Activated T-helper 1 cell treated with anti-CD3 and anti-CD28 coated beads, Interleukin-12 subunit alpha, Interleukin-12 subunit beta, Interleukin-2, Interleukin-4 antibody, amounts not matched to agents 30 ng/mL and 10 ng/mL and 1 ng/mL, durations not matched to agents 14 hours and 24 hours and 36 hours (primary cell): ENCODE measurements at places on chromosomes 11 and 22. TPM values are rescaled to one million over a fixed set of nuclear protein-coding genes. Genes with fewer than 3 reads are reported as not detected.
A peak's percentile ranks its signal among the peaks of the same experiment; 100 is the strongest.

- DNase-seq = peak; percentile 24
Measured at GRCh38 chr11:112297248-112297866, 36.7 kb upstream of the PLET1 start.

GRCh38 chr11:72591785-72592502 lies 82.3 kb downstream of the PDE2A start:
- DNase-seq = peak; percentile 33

DNA sequence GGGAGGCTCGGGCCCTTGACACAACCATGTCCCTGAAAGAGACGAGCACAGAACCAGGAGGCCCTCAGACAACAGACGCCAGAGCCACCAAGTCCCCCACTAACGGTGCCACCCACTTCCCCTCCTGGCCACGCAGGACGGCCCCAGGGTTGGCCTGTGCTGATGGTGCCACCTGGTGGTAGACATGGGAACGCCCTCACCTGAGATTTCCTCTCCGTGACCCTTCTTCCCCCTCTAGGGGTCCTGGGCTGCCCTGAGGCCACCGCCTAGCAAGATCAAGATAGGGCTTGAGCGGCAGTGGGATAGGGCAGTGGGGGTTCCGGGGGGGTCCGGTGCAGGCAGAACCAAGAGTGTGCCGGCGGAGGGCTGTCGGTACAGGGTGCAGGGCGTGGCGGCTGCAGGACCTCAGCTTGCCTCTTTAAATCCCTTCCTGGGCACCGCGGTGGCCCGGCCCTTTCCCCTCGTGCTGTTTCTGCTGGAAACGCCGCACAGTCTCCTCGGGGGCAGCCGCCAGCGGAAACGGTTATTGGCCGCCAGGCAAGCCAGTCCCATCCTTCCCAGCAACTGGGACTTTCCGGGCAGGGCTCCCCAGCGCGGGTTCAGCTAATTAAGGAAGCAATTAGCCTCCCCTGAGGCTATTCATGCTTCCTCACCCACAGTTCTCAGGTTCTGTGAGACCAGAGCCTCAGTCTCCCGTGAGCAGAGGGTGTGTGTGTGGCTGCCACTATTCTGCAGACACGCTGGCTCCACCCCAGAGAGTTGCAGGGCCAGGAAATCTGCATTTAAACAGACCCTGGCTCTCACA lies 5.5 kb upstream of the NFAM1 start:
- peak; percentile 76 for DNase-seq

GRCh38 chr11:33700502-33701271 lies at the start of gene C11orf91:
Gene C11orf91, minus strand, starts transcription at chr11:33700826. Its CDS starts 86 bp downstream, at chr11:33700740.
- DNase-seq = peak; percentile 94

DNA sequence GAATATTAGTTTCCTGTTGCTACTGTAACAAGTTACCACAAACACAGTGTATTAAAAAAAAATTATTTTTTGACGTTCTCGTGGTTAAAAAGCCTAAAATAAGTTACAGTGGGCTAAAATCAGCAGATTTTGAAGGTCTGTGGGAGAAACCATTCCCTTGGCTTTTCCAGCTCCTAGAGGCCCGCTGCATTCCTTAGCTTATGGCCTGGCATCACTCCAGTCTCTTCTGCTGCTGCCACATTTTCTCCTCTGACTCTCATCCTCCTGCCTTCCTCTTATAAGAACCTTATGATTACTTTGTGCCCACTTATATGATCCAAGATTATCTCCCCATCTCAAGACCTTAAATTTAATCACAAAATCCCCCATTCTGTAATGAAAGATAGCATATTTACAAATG lies 392.7 kb downstream of the GUCY1A2 start:
- no peak for DNase-seq

GRCh38 chr11:10808235-10808552 lies 532 bp downstream of the EIF4G2 start:
- DNase-seq = no peak

Gene PHF21B
- 0.21 TPM in 1 of 2 replicates, not detected in the other for total RNA-seq

- no peak for DNase-seq
Measured at GRCh38 chr11:74010306-74011300, 1.7 kb upstream of the UCP3 start.

Gene OTOG
- total RNA-seq = not detected in 2 replicates

Gene GNG3
- total RNA-seq = not detected in 2 replicates

DNA sequence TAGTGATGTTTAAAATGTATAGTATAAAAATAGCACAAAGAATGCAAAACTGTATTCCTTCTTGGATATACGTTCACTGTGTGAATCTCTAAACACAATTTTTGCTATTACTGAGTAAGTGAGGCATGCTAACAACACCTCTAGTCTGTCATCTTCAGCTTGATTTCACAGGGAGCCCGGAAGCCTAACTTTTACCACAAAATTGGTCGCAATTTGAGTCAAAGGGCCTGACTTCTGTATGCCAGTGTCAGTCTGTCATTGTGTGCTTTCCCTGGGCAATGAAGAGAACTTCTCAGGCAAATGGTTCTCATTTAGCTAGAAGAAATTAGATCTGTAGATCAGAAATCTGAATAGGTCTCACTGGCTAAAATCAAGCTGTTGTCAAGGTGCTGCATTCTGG lies 1059.5 kb downstream of the FAM181B start:
- no peak for DNase-seq

- no peak for DNase-seq
Measured at GRCh38 chr11:132639403-132639802, 892.9 kb downstream of the OPCML start.

DNA sequence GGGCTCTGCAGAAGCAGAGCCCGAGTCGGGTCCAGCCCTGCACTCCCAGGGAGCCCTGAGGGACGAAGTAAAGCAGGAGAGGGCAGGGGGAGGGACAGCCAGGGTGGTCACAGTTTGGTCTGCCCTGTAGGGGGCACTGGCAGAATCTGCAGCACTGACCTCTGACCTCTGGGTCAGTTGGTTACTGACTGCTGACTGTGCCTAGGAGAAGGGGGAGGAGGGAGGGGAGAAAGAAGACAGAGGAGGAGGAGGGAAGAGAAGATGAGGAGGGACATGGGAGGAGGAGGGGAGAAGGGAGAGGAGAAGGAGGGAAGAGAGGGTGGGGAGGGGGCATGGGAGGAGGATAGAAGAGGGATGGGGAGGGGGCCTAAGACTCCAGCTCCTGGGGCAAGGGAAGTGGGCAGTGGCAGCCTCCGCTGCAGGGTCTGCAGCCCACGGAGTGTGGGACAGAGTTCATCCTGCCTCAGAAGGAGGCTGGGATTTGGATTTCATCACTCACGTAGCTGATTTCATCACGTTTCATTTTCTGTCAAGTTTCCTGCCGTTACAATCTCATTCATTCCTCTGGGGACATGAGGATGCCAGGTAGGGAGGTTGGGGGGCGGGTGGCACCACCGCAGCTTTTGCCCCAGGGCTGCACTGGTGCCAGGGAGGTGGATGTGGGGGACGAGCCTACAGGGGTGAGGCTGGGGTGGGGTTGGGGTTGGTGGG lies 55.2 kb downstream of the FLRT1 start:
- DNase-seq = no peak

DNA sequence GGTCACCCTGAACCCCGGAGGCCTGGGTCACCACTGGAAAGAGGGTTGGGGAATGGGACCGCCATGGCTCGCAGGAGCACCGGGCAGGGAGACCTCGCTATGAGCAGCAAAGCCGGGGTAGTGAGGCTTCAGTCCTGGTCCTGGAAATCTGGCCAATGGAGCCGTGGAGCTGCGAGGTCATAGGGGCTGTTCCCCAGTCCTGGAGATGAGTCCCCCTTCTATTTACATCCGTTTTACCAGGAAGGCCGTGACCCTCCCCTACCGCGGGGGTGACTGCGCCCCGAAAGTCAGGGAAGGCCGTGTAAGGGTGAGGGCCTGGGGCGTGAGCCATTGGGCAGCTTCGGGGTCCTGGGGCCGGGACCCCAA lies 449 bp downstream of the PIDD1 start:
- DNase-seq = no peak

Gene OR51B4
- not detected in 2 replicates for total RNA-seq

Gene OR52N4
- total RNA-seq = 0.16 TPM in 1 of 2 replicates, not detected in the other

GRCh38 chr11:126561327-126561893 lies 205.9 kb downstream of the ST3GAL4 start:
- peak; percentile 5 for DNase-seq

Gene SEZ6L
- total RNA-seq = not detected in 2 replicates

DNA sequence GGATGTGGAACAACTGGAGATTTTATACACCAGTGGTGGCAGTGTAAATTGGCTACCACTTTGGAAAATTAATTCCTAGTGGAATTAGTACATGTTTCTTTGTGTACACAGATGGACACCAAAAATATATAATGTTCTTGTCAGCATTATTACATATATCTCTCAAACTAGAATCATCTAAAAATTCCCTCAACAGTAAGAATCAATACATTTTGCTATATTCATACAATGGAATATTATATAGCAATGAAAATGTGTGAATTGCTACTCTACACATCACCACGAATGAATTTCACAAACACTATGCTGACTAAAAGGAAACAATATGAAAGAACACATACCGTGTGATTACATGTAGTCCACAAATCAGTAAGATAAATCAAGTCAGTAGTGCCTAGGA lies 33.9 kb downstream of the CCDC90B start:
- no peak for DNase-seq

- no peak for DNase-seq
Measured at GRCh38 chr11:130262424-130262823, 52.3 kb downstream of the ZBTB44 start.

DNA sequence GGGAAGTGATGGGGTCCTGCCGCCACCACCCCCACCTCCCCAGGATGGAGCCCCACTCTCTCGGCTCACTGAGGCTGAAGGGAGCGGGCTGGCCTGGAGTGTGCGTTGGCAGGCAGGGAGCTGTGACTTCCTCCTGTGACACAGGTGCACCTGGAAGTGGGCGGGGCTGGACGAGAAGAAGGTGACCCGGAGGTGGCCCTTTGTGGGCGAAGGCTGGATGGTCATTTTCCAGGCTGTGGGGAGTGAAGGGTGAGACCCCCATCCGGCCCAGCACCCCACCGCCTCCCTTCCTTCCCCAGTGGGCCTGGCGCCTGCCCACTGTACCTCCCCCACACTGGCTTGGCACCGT lies 15.3 kb downstream of the IL17REL start:
- DNase-seq = no peak

Gene PHLDA2
- 25.7 and 28.0 TPM in 2 replicates for total RNA-seq

DNA sequence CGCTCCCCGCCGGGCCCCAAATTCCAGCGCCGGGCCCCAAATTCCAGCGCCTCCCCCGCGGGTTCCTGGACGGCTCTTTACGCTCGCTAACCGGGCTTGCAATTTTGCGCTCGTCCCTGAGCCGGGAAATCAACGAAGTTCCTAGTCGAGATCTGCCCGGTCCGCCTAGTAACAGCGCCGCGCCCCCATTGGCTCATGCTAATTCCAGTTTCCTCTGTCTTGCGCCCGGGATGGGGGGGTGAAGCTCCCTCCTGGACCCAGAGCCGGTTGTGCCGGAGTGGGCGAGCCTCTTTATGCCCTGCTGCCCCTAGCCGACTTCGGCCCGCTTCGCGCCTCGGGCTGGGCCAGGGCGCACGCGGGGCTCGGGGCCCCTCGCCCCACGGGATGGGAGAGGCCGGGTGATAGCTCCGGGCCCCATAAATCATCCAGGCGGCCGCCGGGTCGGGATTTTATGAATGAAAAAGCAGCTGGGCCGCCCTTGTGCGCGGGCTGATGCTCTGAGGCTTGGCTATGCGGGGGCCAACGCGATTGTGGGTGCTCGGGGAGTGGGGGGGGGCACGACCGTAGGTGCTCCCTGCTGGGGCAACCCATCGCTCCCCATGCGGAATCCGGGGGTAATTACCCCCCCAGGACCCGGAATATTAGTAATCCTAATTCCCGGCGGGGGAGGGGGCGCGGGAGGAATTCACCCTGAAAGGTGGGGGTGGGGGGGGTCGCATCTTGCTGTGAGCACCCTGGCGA lies 1.8 kb upstream of the CCND1 start:
- no peak for DNase-seq

Gene TMPRSS4
- not detected in 2 replicates for total RNA-seq

Gene SMIM35
- 0.10 and 0.16 TPM in 2 replicates for total RNA-seq

DNA sequence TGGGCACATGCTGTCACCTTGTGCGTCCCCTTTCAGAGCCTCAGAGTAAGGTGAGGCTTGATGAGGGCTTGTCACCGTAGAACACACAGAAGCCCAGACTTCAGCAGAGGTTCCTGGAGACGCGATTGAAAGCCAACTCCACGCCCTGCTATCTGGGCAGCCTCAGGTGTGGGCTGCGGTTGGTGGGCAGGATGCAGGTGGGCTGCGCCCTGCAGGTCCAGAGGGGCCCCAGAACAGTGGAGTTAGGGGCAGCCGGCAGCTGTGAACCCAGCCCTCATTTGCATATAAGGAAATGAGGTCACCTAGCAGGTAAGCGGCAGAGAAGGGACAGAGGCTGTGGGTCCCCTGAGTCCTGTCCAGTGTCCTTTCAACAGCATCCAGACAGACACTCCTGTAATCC lies 15.4 kb downstream of the PHLDA2 start:
- DNase-seq = no peak

Gene DPAGT1
- 81.8 and 84.4 TPM in 2 replicates for total RNA-seq

Gene LAYN
- 7.5 and 8.0 TPM in 2 replicates for total RNA-seq

- no peak for DNase-seq
Measured at GRCh38 chr11:57279116-57279515, 42.1 kb upstream of the APLNR start.

Gene C11orf86
- not detected in 2 replicates for total RNA-seq

Gene HIRA
- total RNA-seq = 44.2 and 46.0 TPM in 2 replicates

GRCh38 chr22:26271427-26271826 lies 102.2 kb downstream of the SEZ6L start:
- DNase-seq = no peak

Gene PATL1
- 68.7 and 74.0 TPM in 2 replicates for total RNA-seq

DNA sequence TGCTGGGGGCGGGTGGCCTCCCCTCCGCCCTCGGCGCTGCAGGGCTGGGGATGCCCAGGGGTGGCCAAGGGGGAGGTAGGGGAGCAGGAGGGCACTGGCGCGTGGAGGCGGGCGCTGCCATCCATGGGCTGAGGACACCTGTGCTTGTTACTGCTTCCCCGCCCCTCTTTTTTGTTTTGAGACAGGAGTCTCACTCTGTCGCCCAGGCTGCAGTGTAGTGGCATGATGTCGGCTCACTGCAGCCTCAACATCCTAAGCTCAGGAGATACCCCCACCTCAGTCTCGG lies 683 bp upstream of the FADS3 start:
- no peak for DNase-seq

DNA sequence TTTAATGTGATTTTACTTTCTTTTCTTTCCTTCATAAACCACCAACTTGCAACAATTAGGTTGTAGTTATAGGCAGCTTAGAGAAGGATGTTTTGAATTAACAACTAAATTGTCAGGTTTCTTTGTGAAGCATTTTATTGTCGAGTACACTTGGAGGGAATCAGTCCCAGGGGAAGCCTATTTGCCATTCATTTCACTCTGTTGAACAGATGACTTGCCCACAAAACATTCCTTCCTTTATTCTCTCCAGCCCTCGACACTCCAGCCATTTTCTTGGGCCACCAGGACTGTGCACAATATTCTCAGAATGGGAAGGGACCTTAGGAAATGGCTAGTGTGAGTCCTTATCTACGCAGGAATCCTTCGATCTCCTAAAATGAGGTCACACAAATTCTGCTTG lies 620.6 kb downstream of the SOX6 start:
- DNase-seq = no peak

DNA sequence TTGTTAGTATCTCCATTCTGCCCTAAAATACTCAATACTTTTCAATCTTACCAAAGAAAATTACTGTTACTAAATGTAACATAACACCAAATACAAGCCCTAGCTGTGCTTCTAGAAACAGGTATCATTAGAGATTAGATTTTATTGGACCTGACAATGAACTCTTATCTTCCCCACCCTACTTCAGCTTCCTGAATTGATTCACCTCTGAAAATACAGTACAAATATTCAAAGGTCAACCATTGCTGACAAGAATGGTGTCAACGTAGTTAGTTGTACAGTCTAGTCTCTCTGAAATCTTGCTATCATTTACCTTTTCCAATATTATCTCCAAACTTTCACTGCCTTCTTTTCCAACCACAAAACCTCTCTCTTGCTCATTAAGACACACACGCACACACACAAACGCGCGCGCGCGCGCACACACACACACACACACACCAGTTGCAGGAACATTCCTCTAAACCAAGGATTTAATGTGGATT lies 22.4 kb downstream of the LRRC4C start:
- DNase-seq = no peak
